Gastroesophageal sphincter (tissue), 4 donors: ENCODE measurements at places on chromosomes 6 and 20. TPM values are rescaled to one million over a fixed set of nuclear protein-coding genes. Genes with fewer than 3 reads are reported as not detected.

DNA sequence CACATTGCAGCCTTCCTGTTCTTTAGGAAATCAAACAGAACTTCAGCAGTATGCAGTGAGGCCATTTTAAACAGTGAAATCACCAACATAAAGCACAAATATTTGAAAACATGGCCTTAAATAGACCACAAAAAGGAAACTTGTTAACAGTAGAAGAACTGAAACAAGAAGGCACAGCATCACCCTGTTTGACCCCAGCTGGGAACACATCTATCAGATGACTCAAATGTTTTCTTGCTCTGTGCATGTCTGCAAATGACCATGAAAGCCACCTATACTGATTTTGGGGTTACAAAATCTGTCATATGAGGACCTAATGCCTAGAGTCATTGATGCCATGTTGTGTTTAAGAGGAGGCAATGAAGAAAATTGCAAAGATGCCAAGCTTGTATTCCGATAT is 123.8 kb upstream of the ADGRF1 start:
- no peak for ATAC-seq

- no peak for ATAC-seq
Measured at GRCh38 chr6:107684996-107685395, 139.1 kb downstream of the SCML4 start.

DNA sequence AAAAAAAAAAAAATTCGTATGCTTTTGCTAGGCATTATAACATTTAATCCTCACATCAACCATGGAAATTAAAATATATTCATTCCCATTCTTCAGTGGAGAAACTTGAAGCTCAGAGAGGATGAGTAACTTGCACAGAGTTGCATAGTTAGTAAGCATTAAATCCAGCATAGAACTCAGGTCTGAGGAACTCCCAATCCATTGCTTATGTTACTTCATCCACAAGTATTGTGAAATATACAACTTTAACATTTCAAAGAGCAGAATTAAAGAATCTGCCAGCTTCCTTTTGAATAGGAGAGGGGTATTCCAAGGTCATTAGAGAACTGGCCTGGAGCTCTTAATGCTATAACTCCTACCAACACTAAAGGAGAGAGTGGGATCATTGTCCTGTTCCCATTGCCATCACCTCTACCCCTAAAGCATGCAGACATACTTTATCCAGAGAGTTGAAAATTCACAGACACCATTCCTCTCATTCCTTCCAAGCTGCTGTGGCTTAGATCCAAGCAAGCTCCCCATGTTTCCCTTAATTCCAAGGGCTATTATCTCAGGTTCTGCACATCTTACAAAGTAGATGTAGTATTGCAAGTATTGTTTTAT is 91.9 kb downstream of the FLRT3 start:
- ATAC-seq = peak; percentile 81

DNA sequence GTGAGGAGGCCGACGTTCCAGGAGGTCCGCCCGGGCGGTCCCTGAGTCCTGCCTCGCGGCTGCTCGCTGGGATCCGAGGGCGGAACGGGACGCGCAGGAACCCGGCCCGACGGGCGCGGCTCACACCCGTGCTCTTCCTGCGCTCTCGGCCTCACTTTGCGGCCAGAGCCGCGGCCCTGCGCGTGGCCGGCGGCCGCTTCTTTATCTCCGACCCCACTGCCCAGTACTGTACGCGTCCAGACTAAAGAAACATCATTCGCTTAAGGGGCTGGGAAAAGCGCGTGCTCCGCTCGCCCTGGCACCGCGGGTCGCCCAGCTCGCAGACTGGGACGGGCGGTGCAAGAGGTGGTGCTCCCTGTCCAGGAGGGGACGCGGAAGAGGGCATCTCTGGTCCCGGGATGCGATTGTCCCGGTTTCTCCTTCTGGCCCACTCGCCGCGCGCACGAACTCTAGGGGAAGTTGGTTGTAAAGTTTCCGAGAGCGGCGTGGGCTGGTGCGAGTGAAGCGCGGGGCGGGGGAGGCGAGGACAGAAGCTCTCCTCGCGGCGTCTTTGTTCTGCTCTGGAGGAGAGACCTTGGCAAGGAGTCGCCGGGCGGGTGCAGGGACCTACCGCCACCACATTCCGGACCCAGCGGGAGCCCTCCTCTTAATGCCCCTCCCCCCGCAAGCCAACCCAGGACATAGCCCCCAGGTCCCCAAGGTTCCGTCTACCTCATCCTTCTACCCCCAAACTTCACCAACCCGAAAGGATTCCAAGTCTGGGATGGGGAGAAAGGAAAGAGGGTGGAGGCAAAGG is 71.0 kb downstream of the SOX4 start:
- peak; percentile 49 for ATAC-seq

DNA sequence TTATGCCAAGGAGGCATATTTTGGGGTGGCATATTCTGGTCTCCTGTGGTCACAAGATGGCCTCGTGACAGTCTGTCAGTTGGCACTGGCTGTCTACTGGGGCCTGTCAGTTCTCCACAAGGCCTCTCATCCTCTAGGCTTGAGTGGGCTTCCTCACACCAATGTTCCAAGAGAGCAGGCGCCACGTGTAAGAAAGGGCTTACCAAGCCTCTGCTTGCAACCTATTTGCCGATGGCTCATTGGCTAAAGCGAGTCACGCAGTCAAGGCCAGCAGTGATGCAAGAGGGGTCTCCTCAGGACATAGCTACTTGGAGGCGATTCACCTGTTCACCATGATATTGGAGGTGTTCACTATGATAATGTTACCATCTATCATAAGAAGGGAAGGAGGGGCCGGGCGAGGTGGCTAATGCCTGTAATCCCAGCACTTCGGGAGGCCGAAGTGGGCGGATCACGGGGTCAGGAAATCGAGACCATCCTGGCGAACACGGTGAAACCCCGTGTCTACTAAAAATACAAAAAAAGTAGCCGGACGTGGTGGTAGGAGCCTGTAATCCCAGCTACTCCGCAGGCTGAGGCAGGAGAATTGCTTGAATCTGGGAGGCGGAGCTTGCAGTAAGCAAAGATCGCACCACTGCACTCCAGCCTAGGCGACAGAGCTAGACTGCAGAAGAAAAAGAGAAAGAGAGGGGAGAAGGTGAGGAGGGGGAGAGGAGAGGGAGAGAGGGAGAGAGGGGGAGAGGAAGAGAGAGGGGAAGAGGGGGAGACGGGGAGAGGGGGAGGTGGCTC is 35.3 kb downstream of the C6orf52 start:
- no peak for ATAC-seq

DNA sequence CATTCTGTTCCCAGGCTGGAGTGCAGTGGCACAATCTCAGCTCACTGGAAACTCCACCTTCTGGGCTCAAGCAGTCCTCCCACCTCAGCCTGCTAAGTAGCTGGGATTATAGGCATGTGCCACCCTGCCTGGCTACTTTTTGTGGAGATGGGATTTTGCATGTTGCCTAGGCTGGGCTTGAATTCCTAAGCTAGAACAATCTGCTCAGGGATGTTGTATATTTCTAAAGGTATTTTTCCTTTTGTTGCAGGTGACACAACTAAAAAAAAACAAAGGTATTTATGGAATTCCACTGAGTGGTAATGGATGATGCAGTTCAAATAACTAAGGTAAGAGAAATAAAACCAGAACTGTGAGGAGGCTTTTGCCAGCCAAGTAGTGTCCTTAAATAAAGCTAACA is 49.7 kb downstream of the PTPRA start:
- no peak for ATAC-seq

DNA sequence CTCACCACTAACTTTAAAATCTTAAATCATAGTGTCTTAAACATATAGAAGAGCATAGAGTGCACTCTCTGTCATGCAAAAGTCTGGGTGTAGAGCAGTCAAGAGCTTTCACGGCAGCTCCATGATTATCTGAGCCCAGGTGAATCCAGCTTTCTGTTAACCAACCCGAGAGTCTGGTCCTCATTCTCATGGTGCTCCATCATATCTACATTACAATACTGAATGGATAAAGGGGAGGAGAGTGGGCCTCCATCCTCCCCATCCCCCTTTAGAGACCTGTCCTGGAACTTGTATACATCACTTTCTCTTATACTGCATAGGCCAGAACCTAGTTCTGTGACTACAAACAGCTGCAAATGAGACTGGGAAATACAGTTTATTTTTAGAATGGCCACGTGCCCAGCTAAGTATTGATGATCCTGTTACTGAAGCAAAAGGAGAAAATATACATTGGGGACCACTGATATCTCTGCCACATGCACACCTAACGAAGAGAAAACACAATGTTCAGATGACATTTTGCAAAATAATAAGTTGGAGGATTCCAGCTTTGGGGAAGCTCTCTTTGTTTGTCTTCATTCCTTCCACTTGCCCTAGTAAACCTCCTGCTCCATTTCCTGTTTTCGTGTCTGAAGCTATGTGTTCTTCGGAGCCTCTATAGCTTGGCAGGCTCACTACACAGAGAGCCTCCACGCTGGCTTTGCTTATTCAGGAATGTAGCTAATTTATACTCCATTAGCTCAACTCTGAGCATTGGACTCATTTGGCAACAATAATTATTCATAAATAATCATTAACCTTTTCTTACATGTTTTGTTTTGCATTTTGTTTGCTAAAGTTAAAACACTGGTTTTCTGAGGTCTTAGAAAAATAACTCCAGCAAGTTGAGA is 110.1 kb downstream of the IYD start:
- ATAC-seq = no peak

MROH8 gene
- 1.9 TPM for total RNA-seq

ZFP57 gene
- not detected for total RNA-seq

NEDD9 gene
- 42.7 TPM for total RNA-seq
